ENCODE measurements at places on chromosomes 2 and 18.
A peak's percentile ranks its signal among the peaks of the same experiment; 100 is the strongest.

DNA sequence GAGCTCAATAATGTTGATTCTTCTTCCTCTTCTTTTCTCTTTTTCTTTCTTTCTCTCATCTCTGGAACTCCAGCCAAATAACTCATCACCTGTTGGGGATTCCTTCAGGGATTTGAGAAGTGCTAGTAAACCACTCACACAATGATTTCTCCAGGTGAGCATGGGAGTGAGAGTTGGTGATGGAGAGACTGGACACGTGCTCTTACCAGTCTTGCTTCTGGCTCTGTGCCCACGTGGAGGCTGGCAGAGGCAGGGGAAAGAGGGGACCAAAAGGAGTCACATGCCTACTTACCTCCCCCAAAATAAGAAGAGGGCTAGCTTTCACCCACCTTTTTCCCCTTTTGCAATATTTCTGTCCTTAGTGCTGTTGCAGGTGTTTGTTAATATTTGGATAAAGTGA, 28.6 kb upstream of the CCDC85A start:
- no peak for DNase-seq

DNA sequence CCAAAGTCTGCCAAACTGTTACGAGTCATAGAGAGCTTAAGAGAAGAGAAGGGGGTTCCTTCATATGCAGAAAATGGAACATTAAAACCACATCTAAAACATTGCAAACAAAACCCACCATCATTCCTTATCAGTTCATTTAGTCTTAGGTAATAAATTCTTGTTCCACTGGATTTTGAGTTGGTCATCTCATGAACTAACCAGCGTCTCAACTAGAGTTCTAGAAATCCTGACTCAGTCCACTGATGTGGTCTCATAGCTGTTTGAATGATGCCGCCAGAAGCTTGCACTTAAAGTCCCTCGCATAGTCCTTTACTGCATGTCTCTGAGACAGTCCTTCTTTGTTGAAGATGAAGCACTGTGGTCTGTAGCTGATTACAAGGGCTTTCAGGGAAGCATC, 15.0 kb upstream of the CAB39 start:
- no peak for DNase-seq

DNA sequence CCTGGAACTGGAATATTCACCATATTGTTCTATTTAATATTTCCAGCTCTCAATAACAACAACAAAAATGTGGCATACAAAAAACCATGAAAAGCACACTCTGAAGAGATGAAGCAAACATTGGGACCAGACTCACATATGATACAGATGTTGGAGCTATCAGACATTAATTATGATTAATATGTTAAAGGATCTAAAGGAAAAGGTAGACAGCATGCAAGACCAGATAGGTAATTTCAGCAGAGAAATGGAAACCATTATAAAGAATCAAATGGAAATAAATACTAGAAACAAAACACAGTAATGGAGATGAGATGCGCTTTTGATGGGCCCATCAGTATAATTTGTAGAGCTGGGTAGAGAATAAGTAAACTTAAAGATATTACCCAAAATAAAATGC, 50.9 kb upstream of the MGAT4A start:
- no peak for DNase-seq

DNA sequence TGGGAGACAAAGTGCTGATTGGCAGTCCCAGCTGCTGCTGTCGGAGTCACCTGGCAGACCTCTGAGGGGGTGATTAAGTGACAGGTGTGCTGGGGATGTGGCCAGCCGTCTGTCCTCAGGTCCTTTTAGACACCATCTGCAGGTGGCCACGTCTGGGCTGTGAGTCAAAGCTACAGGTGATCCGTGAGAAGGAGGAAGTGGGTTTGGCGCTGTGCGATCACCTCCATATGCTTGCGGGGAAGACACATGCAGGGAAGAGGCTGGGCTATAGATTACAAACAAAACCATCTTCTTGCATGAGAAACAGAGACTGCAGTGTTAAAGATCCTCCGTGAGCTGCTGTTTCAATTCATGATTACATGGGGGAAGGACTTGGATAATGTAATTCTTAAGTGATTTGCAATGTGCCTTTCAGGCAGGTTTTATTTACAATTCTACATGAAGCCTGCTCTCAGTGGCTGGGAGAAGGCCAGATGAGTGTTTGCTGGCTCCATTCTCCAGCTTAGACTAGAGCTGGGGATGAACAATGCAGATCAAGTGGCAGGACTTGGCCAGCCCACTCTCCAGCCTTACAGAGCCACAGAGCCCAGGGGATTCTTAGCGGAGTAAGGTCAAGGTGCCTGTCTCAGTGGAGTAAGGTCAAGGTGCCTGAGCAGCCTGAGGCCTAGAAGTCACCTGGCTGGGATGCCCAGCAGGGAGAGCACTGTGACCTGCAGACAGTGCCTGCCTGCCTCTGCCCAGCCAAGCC, 87.8 kb downstream of the LYPD1 start:
- DNase-seq, result peak; percentile 2

- DNase-seq, result no peak
Measured at GRCh38 chr2:47193607-47194006, 38.5 kb upstream of the STPG4 start.

DNA sequence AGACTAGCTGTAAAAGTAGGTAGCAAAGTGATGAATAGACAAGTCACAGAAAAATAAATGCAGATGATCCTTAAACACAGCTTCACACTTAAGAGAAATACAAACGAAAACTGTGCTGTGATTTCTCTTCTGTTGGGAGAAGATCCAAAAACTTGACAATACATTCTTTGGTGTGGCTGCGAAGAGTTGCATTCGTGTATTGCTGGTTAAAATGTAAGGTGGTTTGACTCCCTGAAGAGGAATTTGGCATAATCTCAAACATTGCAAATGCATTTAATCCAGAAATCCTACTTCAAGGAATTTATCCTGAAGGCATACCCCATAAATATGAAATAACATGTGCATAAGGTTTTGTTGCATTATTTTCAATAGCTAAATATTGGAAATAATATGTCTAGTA, 7.1 kb downstream of the CCNYL1 start:
- DNase-seq, result no peak

- peak; percentile 11 for DNase-seq
Measured at GRCh38 chr2:217329023-217329431, 469.2 kb upstream of the TNP1 start.

- DNase-seq, result no peak
Measured at GRCh38 chr2:223068071-223068470, 16.1 kb downstream of the KCNE4 start.

DNA sequence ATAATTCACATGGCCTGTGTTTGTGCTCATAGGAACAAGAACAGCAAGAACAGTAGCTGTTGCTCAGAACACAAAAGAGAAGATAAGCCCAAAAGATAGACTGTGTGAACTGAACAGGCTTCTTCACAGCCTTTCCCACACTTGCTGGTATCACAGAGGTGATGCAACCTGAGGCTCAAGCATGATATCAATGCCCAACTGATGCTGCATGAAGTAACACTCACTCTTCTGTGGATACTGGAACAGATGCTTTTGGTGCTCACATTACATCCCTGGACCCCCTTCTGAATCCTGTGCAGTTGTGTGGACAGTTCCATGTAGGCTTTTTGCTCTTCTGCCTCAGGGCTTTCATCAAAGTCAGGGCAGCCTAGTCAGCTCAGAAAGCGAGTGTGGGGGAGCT, 88.4 kb upstream of the RND3 start:
- DNase-seq, result peak; percentile 34

GRCh38 chr2:85175369-85176299, 42.4 kb downstream of the TCF7L1 start:
- peak; percentile 18 for DNase-seq

DNA sequence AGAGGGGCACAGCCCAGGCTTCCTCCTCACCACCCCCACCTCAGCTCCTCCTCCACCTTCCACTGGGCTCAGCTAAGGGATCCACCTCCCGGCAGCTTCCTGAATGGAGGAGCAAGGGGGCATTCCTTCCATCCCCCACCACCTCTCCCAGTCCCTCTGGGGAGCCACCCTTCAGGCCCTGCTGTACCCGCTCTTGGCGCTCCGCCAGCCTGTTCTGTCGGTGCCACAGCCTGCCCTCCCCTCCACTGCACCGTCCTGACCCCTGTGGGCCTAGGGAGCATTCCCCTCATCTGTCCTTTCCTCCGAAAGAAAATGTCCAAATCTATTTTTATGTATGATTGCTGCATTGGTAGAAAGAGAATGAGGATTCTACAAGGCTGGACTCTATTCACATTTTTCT, 59.9 kb downstream of the KIF1A start:
- no peak for DNase-seq
